Lung (tissue), 17 donors: ENCODE measurements at places on chromosomes 7 and 10. TPM values are rescaled to one million over a fixed set of nuclear protein-coding genes. Genes with fewer than 3 reads are reported as not detected.

The LHFPL3 gene
- not detected for total RNA-seq

The NIPSNAP2 gene
- 65.2 TPM for total RNA-seq

The LRRC61 gene
- 18.8 TPM for total RNA-seq

The UCMA gene
- not detected for total RNA-seq

DNA sequence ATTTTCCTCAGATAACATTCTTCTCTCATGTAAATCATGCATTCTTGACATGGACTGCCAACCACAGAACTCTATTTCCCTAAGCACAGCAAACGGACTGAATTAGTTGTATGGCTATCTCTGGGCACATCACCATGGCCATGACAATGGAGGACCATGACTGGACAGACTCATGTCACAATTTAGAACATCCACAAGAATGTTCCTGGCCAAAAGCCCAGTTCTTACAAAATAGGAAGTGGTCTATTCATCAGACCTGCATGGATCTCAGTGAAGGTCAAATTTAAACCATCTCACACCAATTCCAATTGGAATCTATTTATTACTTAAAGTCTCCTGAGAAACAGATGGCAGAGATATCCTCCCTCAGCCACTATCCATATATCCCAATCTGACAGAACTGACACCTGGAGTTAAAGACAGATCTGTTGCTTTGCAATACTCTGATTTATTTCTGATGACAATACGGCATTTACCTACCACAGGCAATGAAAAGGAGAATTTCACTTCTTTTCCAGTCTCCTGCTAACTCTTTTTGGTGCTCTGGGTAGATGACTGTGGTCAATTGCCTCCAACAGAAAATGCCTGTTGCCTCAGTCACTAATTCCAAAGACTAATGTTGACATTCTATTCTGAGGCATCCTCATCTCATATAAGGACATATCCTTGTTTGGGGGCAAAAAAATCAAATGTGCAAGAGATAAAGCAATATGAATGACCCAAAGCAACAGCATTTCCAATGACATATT, 254.8 kb downstream of the HTR7 start:
- H3K27me3 ChIP-seq, result no peaks in the 10 kb centered on the region
- H3K4me3 ChIP-seq, result no peak overlapping the region
- no peak overlapping the region for H3K27ac ChIP-seq
- no peak for DNase-seq
- no peaks in the 10 kb centered on the region for H3K36me3 ChIP-seq
- H3K4me1 ChIP-seq, result no peaks in the 10 kb centered on the region

DNA sequence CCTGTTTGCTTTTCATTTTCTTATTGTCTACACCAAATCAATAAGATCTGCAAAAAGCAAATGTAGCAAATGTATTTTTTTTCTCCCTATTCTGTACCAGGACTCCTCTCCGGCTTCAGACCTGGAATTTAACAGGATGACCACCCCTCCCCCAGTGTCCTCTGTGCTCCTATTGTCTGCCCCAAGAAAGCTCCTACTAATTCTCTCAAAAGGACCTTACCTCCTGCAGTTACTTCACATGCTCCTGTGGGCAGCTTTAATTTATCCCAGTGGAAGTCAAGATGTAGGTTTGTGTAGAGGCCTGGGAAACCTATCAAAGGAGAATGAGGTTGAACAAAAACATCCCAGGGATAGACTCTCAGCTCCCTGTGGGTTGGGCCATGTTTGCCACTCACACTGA, 31.3 kb downstream of the PLXNA4 start:
- no peak overlapping the region for H3K27ac ChIP-seq
- no peaks in the 10 kb centered on the region for H3K36me3 ChIP-seq
- DNase-seq, result no peak

GRCh38 chr10:106652279-106652678, 512.2 kb downstream of the SORCS1 start:
- no peak overlapping the region for H3K4me3 ChIP-seq
- H3K27me3 ChIP-seq, result no peaks in the 10 kb centered on the region
- no peak for DNase-seq
- H3K27ac ChIP-seq, result no peak overlapping the region
- no peaks in the 10 kb centered on the region for H3K4me1 ChIP-seq

GRCh38 chr10:17781856-17782255, 27.3 kb upstream of the MRC1 start:
- H3K4me1 ChIP-seq, result peaks cover 5% of the 10 kb centered on the region
- H3K36me3 ChIP-seq, result no peaks in the 10 kb centered on the region
- H3K27me3 ChIP-seq, result no peaks in the 10 kb centered on the region
- no peak overlapping the region for H3K27ac ChIP-seq
- DNase-seq, result no peak

GRCh38 chr7:151890355-151891004, 13.6 kb upstream of the PRKAG2 start:
- H3K27me3 ChIP-seq, result peaks cover 30% of the 10 kb centered on the region
- H3K4me1 ChIP-seq, result no peaks in the 10 kb centered on the region
- no peak overlapping the region for H3K4me3 ChIP-seq
- DNase-seq, result no peak
- no peaks in the 10 kb centered on the region for H3K36me3 ChIP-seq
- no peak overlapping the region for H3K27ac ChIP-seq

DNA sequence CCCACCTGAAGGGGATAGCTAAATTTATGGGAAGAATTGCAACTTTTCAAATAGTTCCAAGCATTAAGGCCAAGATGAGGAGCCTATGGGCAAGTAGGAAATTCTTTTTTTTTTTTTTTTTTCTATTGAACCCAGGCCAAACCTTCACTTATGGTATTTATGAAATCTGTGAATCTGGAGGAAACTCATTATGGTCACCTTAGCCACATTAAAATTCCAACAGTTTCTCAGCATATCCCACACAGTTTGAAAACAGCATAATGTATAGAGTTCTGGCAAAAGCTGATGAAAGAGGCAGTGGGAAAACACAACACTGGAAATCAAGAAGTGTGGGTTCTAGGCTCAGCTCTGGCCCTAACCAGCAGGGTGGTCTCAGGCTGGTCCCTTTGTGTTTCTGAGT, 236.9 kb downstream of the PTEN start:
- H3K36me3 ChIP-seq, result no peaks in the 10 kb centered on the region
- no peak overlapping the region for H3K27ac ChIP-seq
- H3K27me3 ChIP-seq, result no peaks in the 10 kb centered on the region
- no peak overlapping the region for H3K4me3 ChIP-seq
- DNase-seq, result no peak
- H3K4me1 ChIP-seq, result no peaks in the 10 kb centered on the region
